ENCODE measurements at places on chromosomes 16 and 17.

DNA sequence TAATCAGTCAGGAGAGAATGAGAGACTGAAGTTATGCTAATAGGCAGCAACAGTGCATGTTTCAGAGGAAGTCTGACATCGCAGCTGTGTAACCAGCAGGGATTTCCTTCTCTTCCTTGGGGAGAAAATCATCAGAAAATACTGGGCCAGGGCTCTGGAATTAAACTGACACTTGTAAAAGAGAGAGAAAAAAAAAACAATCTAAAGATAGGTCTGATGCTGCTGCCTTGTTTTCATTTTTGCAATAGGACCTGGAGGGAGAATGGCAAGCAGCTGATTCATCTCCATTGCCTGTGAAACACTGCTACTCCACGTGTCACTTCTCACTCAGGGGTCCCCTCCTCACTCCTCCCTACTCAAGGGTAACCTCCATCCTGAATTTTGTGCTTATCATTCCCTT, 17.7 kb upstream of the CORO6 start:
- DNase-seq: no peak

DNA sequence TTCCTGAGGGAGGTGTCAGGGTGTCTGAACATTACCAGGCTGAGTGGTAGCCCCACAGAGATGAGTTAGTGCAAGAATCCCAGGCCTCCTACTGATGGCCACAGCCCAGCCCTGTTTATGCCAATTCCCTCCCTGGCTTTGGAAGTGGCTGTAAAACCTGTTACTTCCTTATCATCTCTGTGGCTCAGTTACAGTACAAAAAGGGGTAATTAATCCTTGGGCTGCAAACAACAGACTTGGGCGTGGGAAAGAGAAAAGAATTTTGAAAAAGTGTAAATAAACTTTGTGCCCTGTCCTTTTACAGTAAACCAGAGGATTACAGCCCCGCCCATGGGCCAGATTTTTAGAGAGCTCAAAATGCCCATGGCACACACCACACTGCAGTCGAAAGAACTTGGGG, 73.1 kb upstream of the AXIN2 start:
- DNase-seq: no peak

DNA sequence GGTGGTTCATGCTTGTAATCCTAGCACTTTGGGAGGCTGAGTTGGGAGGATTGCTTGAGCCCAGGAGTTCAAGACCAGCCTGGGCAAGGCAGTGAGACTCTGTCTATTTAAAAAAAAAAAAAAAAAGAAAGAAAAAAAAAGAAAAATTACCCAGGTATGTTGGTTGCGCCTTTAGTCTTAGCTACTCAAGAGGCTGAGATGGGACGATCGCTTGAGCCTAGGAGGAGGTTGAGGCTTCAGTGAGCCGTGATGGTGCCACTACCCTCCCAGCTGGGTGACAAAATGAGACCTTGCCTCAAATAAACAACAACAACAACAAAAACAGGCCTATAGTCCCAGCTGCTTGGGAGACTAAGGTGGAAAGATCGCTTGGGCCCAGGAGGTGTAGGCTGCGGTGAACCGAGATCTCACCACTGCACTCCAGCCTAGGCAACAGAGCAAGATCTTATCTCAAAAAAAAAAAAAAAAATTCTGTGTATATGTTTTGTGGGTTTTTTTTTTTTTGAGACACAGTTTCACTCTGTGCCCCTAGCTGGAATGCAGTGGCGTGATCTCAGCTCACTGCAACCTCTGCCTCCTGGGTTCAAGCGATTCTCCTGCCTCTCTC, 12.5 kb upstream of the ANKRD40CL start:
- DNase-seq: no peak

DNA sequence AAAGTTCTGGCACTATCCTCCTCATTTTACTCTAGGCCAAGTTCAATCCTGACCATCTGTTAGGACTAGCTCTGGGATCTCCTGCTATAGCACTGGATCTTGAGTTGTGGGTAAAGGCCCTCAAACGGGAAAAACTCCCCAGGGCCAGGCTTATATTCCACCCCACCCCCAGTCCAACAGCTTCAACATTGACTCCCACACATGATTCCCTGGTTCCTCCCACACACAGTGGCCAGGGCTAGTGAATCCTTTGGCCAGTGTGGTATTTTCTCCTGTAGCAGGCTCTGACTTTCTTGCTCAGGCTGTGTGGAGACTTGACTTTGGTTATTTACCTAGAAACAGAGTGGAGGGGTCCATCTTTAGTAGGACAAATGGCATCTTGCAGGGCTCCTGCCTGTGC, 10.3 kb upstream of the AKAP10 start:
- no peak for DNase-seq

GRCh38 chr17:16259926-16260325, 42.9 kb downstream of the PIGL start:
- no peak for DNase-seq

- peak; percentile 41 for DNase-seq
These were observed 28.6 kb upstream of the NUDT16L1 start for GRCh38 chr16:4664538-4665418.

- no peak for DNase-seq
These were observed 67.2 kb upstream of the LHX1 start for GRCh38 chr17:36869856-36870719.

GRCh38 chr17:17153709-17154108, 52.4 kb downstream of the PLD6 start:
- DNase-seq: no peak

- no peak for DNase-seq
These were observed 390.1 kb downstream of the RBFOX1 start for GRCh38 chr16:7722761-7723160.

DNA sequence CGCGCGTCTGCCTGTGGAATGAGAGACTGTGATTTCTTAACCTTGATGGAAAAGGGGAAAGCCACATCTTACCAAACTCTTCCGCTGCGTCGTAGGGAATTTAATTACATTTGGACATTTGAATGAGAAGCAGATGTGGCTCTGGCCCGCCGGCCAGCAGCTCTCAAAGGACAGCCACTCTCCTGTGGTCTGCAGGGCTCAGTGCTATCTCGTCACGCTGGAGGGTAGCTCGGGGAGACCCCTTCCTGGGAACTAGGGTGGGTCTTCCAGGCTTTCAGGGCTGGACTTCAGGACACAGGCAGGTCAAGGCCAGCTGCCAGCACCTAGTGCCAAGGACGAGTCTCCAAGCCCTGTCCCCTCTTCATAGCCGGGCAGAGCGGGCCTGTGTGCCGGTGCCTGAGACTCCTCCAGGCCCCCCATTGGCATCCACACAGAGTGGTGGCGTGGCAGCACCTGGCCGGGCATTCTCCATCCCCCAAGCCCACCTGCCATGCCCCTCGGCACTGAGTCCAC, 15.9 kb upstream of the TBX2 start:
- no peak for DNase-seq

- no peak for DNase-seq
These were observed 100.5 kb downstream of the VAT1L start for GRCh38 chr16:77888871-77889270.

GRCh38 chr17:4635823-4636375, 5.6 kb downstream of the ALOX15 start:
- no peak for DNase-seq

- DNase-seq: no peak
These were observed 46.2 kb downstream of the MARCHF10 start for GRCh38 chr17:62761884-62762283.
